ENCODE measurements at places on chromosomes 7 and 10.

- no peak for DNase-seq
Measured at GRCh38 chr7:150788474-150789269, 11.5 kb downstream of the TMEM176B start.

GRCh38 chr10:62907470-62908212 lies 91.5 kb upstream of the EGR2 start:
- DNase-seq = no peak

DNA sequence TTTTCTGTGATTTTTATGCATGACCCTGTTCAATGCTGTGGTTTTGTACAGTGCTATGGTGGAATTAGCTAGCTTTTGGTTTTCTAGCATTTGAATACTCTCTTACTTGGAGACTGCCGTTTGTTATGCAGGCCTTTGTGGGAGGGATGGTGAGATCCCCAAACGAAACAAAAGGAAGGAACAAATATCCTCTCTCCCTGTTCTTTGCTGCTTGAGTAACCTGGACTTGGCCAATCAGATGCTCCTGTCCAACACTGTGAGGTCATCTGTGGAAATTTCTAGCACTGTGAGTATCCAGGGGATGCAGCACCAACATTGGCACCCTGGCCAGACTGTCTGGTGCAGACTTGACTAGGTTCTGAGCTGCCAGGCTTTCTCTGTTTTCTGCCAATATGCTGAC lies 314.4 kb downstream of the ANKRD30A start:
- DNase-seq = no peak

DNA sequence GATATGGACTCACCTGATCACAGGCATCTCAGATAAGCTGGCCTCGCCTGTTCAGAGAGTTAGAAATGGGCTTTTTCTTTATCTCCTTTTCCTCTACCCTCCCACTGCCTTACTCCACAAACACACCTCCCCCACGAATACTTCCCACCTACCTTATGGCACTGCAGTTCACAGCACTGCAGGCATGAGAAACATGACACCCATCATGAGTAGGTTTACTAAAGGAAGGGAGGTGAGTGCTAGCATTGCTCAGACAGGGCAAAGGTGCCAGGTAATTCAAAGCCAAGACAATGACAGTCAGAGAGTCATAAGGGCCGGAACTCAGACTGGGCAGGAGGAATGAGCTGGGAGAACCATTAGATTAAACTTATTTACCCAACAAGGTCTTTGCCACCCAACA lies 220.6 kb downstream of the FAM107B start:
- DNase-seq = no peak

DNA sequence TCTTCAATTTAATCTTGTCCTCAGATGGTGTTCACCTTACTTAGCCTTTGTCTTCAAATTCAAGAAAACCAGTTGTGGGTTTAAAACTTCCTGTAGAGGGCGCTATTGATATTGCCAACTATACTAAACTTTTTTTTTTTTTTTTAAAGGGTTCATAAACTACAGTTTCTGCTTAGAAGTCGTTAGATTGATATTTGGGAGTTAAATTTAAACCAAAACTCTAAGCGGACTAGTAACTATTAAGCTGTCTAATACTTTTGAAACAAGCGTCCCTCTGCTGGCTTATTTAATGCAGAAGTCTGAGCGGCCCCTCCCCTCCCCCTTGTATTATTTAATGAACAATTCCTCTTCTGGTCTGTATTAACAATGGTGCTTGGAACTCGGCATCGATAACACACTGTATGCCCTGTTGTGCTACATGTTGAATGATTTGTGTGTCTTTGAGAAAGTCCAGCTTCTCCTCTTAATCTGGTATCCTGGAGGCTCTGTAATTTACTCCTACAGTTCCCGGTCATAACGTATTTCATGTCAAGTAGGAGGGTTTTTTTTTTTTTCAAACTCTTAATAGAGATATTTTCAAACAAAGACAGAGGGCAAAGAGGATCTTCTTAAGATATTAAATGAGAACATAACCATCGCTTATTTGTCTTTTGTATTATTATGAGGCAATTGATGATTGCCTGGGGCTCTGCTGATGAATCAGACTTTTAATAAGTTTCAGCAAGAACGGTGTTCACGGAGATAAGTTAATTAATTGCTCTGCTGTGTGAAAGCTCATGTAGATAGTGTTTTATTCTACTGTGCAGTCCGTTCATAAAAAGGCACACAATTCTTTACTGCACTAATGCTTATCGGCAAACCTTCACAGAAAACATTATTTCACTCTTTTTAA lies 22.6 kb upstream of the CREB5 start:
- no peak for DNase-seq

- DNase-seq = peak; percentile 63
Measured at GRCh38 chr7:68015122-68015977, 1018.7 kb downstream of the TYW1 start.

- DNase-seq = no peak
Measured at GRCh38 chr7:85274454-85274853, 87.6 kb upstream of the SEMA3D start.

- DNase-seq = no peak
Measured at GRCh38 chr7:20440472-20441105, 109.9 kb downstream of the ITGB8 start.

DNA sequence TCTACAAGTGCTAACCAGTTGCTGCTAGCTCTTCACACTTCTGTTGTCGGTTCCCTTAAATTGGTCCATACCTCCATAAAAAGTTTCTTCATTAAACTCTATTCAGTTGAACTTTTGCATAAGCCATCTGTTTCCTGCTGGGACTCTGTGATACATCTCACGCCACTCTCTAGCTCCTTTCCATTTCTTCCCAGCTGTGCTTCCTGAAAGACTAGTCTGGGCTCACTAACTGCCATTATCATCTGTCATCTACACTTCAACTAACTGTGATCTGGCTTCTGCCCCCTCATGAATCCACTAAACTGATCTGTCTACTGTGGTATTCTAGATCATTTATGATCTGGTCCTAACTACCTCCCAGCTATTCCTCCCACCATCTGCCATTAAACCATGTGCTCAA lies 78.3 kb downstream of the ELAPOR2 start:
- DNase-seq = no peak

DNA sequence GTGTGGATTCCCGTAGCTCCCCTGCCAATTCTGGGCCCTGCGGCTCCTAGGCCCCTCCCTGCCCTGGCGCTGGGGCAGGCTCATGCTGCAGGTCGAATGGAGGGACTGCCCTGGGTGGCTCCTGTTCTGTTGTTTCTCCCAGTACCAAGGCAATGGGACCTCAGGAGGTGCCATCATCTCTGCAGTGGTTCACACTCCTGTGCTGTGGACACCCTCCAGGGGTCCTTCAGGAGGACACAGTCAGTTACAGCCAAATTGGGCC lies 138.3 kb downstream of the ZMIZ1 start:
- no peak for DNase-seq

DNA sequence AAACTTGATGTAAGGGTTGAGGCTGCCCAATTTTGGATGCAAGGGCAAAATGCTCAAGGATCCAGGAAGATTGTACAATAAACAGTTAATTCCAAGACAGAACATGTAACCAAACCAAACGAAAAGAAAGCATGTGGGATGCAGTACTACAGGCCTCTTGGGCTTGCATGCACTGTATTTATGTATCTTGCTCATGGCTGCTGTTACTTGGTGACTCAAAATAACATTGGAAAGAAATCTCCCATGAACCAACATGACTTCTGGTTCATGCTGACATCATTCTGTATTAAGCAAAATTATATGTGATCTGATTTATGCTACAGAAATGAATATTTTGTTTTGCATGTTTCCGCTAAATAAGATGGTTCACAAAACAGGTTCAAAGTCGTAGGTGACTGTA lies 65.9 kb upstream of the FZD1 start:
- DNase-seq = no peak

- DNase-seq = no peak
Measured at GRCh38 chr10:100697070-100697469, 48.3 kb upstream of the PAX2 start.

- no peak for DNase-seq
Measured at GRCh38 chr10:8102708-8103401, 48.4 kb downstream of the GATA3 start.

GRCh38 chr7:77199013-77199966 lies at the start of gene FGL2:
Gene FGL2, minus strand, starts transcription at chr7:77199819. Its CDS starts 26 bp downstream, at chr7:77199793.
- peak; percentile 18 for DNase-seq

DNA sequence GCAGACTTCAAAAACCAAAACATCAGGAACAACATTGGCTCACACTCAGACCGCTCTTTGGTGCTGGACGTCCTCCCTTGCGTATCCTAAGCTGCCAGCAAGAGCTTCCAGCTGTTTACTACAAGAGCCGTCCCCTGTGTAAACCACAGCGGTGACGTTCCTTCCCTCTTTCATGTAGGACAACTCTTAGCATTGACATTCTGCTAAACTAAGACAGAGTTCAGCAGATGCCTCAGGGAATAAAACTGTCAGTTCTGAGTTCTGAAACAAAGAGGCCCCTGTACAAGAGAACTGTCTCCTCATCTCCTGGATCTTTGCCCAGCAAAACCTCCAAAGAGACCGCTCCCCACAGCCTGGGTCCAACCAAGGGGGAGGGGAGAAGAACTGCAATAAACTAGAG lies 57.8 kb upstream of the OPALIN start:
- no peak for DNase-seq

DNA sequence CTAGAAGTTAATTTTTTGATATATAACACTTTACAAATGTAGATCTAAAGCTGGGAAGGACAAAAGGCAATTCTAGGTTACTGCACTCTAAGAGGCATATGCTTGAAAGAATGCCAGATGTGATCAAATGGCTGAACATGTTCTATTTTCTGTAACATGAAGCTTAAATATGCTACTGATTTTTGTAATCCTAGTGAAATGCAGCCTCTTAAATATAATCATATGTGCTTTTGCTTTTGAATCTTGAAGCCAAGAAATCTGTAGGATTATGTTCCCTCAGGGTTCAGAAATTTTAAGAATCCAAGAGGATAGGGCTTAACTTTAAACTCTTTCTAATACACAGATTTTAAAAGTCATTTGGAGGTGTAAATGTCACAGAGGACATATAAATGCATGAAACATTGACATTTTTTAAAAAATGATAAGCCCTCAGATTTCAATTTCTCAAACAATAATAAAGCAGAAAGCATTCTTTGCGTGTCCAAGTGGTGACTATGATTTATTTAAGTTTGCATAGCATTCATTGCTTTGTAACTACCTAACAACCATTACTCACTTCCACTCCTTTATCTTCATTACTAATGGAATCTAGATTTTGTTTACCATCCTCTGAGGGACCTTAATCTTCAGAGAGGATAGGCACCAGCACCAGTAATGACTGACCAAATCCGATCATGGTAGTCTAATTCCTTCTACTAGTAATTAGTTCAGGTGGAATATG lies 170.4 kb downstream of the MAGI2 start:
- no peak for DNase-seq

GRCh38 chr10:131868436-131868835 lies 32.4 kb upstream of the PPP2R2D start:
- DNase-seq = no peak

- no peak for DNase-seq
Measured at GRCh38 chr10:102872163-102872562, 2.9 kb downstream of the AS3MT start.

- DNase-seq = no peak
Measured at GRCh38 chr7:146554556-146554955, 438.0 kb downstream of the CNTNAP2 start.

DNA sequence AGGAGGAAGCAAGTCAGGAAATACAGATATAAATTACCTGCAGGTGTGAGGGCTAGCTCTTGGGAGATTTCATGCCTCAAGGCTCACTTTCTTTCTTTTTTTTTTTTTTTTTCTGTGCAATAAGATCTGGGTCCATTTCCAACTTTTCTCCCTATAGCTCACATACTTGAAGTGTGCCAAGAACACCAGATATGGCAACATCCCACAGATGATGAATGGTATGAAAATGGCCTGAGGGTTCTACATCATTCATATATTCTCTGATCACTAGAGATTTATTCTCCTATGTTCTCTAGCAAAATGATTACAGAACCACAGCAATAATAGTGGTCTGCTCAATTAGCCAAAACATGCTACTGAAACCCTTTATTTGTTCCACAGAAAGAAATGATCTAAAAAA lies 117.2 kb downstream of the LRRTM3 start:
- no peak for DNase-seq
